Kidney (tissue), 22 donors: ENCODE measurements at places on chromosomes 7 and 10.

DNA sequence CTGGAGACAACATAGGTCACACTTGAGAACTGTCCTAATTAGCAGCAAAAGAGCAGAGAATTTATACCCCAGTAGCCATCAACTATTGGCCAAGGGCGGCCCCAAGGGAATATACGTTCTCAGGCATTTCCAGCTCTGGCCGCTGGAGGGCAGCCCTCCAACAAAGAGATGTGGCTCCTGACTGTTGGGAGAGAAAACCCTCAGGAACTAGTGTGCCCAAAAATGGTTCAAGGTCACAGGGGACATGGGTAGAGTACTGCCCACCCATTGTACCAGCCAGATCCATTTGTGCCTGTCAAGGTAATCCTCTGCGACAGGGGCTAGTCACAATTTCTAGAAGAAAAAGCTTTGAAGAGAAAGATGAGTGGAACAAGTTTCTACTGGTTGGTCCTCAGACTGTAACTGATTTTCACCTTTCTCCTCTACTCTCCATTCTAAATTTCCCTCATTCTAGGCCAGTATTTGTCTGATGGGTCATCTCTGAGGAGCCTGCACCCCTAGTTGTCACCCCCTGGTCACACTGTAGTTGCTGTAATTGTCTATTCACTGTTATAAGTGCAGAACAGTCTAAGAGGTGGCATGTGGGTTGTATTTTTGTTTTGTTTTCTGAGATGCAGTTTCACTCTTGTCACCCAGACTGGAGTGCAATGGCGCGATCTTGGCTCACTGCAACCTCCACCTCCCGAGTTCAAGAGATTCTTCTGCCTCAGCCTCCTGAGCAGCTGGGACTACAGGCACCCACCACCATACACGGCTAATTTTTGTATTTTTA is 14.7 kb upstream of the C7orf33 start:
- DNase-seq = peak; percentile 66

GRCh38 chr10:62050893-62051433 is 149.5 kb downstream of the ARID5B start:
- DNase-seq = peak; percentile 51

- no peak for DNase-seq
Observed at GRCh38 chr10:24871011-24871935, 81.1 kb downstream of the PRTFDC1 start.

DNA sequence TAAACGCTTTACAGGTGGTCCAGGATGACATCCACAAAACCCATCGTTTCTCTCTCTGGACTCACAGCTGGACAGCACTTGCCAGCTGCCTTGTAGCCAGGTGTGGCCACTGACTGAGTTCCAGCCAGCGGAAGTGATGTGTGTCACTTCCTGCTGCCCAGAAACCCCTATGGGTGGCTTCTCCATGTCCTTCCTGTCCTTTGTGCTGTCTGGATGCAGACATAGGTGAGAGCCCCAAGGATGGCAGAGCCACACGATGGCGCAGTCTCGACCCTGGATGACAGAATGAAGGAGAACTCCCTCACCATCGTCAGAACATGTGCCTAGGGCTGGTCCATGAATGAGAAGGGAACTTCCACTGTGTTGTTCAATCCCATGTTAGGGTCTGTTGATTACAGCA is 22.1 kb downstream of the NMT2 start:
- DNase-seq = no peak

DNA sequence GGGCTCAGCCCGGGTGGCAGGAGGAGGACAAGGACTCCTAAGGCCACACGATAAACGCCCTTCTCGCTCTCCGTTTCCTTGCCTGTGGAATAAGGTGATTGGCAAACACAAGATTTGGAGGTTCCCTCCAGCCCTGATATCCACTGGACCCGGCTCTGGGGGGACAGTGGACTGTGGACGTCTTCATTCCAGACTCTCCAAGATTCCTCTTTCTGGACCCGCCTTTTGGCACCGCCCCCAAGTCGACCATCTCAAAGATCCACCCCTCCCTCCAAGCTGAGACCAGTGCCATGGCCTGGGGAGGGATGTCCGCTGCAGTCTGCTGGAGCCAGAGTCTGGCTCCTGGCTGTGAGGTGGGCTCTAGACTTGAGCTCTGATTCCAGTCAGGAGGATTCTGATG is 23.6 kb downstream of the ZNF783 start:
- peak; percentile 77 for DNase-seq

DNA sequence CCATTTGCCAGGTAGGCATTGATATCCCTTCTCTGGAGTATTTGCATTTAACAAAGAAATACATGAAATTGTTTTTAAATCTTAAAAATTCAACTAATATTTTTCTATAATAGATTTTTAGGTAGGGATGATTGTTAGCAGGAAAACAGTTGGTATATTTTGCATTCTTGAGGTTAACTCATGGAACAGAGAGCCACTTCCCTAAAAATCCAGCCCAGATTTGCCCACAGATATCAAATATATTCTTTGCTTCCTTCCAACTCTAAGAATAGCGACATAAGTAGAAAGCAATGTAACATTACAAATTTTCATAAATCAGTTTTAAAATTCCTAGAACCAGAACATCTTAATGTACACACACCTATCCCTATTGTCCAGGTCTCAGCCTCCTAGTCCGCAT is 45.0 kb upstream of the ANLN start:
- DNase-seq = no peak

- DNase-seq = no peak
Observed at GRCh38 chr10:71188201-71188600, 24.2 kb upstream of the UNC5B start.

DNA sequence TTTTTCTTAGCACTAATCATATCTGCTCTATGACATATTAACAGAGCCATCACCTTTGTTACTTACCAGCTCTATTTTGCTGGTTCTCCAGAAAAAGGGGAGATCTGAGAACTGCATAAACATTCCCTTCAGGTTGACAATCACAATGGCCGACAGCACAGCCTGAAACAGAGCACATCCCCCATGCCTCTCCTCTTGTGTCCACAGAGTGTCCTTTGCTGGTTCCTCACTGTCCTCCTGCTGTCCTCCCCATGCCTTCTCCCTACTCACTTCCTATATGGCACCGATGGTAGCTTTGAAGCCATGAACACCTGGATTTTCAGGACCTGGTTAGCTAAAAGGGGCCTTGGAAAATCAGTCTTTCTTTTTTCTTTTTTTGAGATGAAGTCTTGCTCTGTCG is 41.8 kb downstream of the PSMC2 start:
- DNase-seq = no peak

DNA sequence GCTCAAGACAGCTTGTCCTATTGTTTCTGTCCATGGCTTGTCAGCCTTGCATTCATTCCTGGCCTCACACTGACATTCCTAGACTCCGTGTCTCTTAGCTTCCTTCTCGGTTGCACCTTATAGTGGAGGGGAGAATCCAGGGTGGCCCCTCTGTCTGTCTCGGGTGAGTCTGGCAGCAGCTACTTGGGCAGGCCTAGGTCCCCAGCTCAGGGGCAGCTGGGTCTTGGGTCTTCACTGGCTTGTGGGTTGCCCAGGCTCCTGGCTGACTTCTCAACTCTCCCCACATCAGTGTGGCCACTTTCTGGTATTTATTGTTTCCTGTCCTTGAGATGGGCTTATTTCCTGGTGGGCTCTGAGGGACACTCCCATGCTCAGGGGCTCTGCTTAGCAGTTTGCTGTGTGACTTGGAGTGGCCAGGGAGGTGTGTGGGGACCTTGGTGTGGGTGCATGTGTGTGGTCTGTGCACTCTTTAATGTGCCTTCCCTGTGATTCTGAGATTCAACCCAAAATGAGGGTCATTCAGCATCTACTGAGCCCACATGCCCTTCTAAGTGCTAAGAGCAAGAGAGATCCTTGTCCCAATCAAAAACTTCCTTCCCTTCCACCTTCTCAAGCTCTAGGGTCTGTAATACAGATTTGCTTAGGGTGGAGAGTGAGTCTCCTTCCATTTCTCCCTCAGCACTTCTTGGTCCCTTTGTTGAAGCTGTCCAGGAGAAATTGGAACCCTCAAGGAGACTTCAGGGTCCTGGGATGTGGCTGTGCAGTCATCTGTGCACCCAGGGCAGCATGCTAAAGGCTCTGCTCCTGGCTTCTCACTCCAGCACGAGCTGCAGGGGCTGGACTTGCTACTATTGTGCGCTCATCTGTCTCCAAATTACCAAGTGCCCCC is 20.1 kb downstream of the UPP1 start:
- no peak for DNase-seq

- no peak for DNase-seq
Observed at GRCh38 chr10:74518061-74518460, 308.3 kb upstream of the KAT6B start.

- DNase-seq = no peak
Observed at GRCh38 chr7:71290452-71290851, 158.5 kb downstream of the GALNT17 start.

- DNase-seq = no peak
Observed at GRCh38 chr7:42081671-42082070, 155.3 kb downstream of the GLI3 start.

GRCh38 chr10:105770524-105771212 is 1129.6 kb downstream of the SORCS3 start:
- no peak for DNase-seq

- no peak for DNase-seq
Observed at GRCh38 chr10:126222736-126223511, 165.4 kb downstream of the ADAM12 start.

- DNase-seq = no peak
Observed at GRCh38 chr10:3951993-3952392, 167.0 kb upstream of the KLF6 start.

DNA sequence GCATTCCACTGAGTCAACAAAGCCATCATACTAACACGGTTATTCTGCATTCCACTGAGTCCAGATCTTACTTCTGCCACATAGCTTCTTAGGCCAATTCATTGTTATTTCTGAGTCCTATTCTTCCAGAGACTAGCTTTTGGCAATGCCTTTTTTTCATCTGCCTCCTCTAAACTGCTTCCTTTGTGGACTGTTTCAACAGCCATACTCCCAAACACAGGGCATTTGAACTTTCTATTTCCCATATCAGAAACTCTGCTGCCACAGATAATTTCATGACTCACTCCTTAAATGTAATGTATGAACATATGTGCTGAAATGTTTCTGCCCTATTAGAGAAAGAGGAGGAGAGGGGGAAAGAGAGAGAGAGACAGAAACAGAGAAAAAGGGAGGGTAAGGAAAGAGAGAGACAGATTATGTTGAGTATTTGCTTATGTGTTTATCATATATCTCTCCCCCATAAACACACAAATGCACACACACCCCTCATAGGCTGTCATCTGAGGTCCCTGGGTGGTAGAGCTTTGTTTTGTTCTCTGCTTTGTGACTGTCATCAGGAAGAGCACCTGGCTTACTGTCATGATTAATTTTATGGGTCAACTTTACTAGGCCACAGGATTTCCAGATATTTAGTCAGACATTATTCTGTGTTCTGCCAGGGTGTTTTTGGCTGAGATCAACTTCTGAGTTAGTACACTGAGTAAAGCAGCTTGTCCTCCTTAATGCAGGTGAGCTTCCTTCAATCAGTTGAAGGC is 308.0 kb upstream of the KCND2 start:
- no peak for DNase-seq

DNA sequence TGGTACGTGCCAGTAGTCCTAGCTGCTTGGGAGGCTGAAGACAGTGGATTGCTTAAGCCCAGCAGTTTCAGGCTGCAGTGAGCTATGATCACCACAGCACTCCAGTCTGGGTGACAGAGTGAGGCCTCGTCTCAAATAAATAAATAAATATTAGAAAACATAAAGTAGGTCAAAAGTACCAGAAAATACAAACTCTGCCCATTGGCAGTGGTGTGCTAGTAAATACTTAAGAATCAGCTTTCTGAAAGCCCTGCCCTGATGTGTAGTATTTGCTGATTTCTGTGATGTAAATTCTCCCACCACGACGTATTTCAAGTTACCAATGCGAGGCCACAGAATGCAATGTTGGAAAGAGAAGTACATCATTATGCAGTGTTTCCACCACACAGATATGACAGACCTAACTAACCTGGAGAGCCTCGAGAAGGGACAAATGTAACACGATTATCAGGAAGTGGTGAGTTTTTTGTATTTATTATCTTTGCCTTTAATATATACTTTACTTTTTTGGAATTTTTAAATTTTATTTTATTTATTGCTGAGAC is 11.8 kb upstream of the MAP3K8 start:
- no peak for DNase-seq

- DNase-seq = no peak
Observed at GRCh38 chr7:116734710-116735109, 62.7 kb downstream of the MET start.

DNA sequence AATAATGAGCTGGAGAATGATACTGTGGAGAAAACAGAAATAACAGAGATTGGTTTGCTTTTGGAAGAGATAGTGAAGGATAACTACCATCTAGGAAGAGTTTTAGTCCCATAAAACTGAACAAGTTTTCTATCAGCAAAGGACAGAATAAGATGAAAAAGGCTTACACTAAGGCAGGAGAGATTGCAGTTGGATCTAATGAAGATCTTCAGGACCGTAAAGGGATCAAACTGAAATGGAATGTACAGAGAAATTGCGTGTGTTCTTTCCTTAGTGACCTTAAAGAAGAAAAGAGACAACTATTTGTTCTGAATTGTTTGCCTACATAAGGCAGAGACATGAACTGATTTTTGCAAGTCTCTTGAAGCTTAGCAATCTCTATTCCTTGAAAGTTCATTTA is 191.7 kb upstream of the MTPN start:
- no peak for DNase-seq

GRCh38 chr7:90210475-90210874 is 1.1 kb upstream of the STEAP2 start:
- no peak for DNase-seq

GRCh38 chr10:102371295-102371694 is 24.2 kb upstream of the NFKB2 start:
- no peak for DNase-seq

DNA sequence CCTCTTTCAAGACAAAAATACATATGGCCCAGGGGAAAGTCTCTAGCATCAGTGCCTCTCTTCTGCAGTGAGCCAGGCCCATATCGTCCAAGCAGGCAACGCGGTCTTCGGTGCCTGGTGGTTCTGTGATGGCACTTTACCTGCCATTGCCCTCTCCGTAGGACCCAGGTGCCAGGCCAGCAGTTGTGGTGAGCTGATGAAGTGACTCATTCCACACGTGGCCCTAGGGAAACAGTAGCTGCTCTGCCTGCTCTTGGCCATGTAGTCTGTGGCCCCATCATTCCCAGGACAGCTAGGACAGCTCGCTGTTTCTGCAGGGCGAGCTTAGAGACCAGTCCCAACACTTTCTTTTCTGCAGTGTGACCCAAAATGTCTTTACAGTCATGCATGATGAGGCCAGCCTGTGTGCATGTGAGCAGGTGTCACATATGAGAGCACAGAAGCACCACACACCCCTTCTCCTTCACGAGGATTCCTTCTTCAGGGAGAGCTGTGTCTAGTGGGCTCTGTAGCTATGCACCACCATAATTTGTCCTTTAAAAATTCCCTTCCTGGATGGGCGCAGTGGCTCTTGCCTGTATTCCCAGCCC is 39.0 kb downstream of the SVIL start:
- no peak for DNase-seq
